ENCODE measurements at places on chromosomes 2 and 18.

DNA sequence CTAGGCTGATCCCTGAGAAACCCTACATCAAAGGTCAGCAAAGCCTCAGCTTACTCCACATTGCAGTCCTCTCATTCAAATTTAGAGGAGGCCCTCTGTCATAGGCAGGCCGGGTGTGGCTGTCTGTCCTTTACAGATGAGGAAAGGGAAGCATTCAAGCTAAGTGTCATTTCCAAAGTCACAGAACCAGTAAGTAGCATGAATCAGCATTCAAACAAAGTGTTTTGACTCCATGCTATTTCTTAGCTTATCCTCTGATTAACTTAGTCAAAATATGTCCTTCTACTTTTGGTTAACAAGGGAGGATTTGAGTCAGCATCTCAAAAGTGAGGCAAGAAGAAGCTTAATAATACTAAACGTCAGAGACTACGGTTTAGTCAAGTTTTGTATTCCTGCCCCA lies 409.0 kb upstream of the POU3F3 start:
- no peak for DNase-seq

- DNase-seq, result no peak
These were observed 153.2 kb downstream of the LTBP1 start for GRCh38 chr2:33099989-33100388.

DNA sequence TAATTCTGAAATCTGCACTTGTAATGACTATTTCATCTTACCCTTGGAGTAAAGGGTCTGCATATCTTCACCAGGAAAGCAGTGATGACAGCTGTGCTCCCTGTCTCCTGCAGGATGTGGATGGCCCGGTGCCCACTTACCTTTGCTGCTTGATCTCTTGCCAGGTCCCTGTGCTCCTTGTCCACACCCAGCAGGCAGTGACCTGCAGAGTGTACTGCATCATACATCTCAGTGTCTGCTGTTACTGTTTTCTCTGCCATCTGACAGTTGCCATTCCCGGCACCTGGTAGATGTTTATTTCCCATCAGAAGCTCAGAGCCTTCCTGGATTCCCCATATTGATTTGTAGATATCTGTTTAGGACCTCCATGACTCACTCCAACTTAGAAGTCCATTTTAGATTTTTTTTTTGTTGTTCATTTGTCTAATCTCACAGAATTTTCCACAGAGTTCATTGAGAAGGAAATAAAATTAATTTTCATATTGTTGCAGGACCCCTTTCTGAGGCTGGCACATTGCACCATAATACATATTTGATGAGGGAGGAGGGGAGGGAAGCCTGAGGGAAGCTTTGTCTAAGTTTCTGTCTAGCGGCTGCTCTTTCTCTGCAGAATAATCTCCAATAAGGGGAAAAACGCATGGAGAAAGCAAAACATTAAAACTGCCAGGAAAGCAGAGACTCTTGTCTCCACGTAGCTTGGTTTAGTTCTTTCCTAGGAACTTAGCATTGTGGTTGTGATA lies 697.5 kb upstream of the RAB6C start:
- no peak for DNase-seq

DNA sequence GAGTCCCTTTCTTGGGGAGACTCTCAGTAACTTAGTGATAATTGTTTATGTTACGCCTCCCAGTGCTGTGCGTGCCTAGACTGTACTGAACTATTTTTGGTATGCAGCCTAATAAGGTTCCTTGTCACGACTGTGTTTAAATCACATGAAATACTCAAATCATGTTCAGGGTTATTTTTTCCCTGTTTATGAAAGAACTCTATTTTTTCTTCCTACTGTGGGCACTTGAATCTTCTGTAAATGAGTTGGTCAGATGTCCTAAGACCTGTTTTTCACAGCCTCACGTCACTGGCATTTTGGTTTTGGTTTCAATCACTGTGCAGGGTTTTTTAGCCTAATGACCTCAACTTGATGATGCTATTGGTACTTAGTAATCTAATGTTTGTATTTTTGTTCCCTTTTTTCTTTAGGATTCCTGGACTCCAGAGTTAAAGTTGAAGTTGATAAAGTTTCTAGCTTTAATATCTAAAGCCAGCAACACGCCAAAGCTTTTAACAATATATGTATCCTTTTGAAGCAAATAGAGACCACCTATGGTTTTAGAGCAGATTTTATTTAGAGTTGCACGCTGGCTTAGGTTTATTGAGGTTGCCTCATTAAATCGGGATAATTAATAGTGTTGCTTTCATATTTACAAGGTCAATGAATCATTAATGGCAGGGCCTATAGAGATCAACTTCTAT lies 24.0 kb downstream of the ARMC9 start:
- DNase-seq, result peak; percentile 83

GRCh38 chr2:53829273-53829979 lies 30.3 kb downstream of the GPR75 start:
- no peak for DNase-seq

DNA sequence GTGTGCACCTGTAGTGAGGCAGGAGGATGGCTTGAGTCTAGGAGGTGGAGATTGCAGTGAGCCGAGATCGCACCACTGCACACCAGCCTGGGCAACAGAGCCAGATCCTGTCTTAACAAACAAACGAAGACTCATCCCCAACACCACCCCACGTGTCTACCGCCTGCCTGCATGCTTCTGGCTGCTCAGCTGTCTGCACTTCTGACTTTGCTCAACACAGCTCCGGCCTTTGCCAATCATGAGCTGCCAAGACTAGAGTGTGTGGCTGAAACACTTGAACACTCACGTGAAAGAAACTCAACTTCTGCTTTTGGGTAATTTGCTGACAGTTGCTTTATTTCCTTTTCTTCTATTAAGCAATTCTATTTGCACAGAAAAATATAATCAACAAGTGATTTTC lies 32.1 kb upstream of the SP3 start:
- peak; percentile 88 for DNase-seq

GRCh38 chr2:206790311-206790935 lies 25.0 kb downstream of the FASTKD2 start:
- peak; percentile 79 for DNase-seq

DNA sequence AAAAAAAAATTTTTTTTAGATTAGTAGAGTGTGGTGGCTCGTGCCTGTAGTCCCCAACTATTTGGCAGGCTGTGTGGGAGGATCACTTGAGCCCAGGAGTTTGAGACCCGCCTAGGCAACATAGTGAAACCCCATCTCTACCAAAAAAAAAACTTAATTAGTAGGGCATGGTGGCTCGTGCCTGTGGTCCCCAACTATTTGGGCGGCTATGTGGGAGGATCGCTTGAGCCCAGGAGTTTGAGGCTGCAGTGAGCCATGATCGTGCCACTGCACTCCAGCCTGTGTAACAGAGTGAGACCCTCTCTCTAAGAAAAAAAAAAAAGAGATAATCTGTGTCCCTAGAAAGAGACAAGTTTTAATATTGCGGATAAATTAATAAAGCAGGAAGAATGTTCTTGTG lies 8.8 kb downstream of the GPR55 start:
- no peak for DNase-seq

DNA sequence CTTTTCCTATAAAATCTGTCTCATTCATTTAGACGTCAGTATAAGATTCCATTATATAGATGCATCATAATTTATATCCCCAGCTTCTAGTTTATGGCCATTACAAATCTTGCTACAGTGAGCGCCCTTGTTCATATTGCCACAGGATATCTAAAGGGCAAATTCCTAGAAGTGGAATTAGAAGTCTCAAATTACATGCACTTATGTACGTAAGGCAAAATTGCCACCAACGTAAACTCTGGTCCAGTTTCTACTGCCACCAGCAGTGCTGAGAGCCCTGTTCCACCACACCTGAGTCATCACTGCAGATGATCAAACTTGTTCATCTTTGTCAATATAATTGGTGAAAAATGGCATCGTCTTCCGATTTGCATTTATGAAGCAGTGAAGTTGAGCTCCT lies 90.9 kb upstream of the ID2 start:
- DNase-seq, result no peak

DNA sequence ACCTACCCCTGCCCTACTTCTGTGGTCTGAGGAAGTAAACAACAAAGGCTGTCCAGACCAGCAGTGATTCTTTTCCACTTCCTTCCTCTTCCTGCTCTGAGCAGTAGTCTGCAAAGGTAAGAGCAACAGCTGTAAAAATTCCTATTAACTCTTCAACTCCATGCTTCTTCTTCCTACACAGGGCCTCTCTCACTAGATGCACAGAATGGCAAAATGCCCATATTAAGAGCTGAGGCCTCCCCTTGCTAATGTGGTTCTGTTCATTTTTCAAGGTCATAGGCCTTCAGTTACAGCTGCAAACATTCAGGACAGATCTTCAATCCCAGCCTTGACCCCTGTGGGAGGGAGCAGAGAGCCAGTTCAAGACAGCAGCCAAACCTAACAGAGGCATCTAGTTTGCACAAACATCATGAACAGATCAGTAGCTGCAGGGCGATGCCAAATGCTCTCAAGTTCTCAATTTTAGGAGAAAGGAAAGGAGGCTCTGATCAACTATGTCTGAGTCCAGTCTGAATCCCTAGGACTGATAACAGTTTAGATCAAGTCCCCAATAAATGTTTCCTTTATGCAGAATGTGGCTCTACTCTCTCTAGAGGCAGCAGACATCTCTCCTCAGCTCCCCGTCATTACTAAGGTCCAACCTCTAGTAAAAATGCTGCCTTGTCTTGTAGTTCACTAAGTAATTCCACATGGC lies 20.9 kb downstream of the SLC40A1 start:
- no peak for DNase-seq

GRCh38 chr2:179654806-179655205 lies 206.6 kb downstream of the ZNF385B start:
- no peak for DNase-seq

DNA sequence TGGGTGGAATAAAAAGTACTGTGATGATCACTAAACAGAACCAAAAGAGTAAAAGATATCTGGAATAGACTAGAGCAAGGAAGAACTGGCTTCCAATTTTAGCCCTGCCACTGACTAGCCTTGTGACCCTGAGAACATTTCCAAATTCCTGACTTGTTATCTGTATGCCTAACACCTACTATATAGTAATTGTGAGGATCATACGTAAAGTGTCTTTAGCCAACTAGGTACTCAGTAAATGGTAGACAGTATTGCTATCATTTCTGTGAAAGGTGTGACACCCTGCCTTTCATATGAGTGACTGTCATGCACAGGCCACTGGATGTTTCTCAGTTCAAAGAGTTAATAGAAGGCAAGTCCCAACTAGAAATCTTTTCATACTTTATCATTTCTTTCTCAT lies 29.8 kb downstream of the CYTIP start:
- DNase-seq, result no peak

GRCh38 chr18:41666231-41666630 lies 288.8 kb upstream of the PIK3C3 start:
- DNase-seq, result no peak

Data from AG10803 (cell line).